NCI-H1417 treated with DMSO at 0.1 percent for 48 hours (cell line): ENCODE measurements at places on chromosomes 5 and 9.

DNA sequence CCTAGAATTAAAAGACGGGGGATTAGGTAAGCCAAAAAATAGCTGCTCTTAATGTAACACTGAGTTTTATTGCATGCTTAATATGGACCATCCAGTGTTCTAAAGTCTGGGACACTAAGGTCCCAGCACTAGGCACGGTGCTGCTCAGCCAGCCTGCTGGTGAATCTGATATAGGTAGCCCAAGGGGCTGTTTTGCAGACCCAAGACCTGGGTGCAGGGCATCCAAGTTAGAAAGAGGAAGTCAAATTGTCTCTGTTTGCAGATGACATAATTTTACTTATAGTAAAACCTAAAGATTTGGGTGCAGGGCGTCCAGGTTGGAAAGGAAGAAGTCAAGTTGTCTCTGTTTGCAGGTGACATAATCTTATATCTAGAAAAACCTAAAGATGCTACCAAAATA, 17.8 kb downstream of the IFNA5 start:
- DNase-seq = no peak

- peak; percentile 59 for DNase-seq
Observed at GRCh38 chr9:133147412-133148198, 16.1 kb downstream of the GBGT1 start.

- no peak for DNase-seq
Observed at GRCh38 chr5:144582066-144582465, 411.4 kb downstream of the KCTD16 start.

DNA sequence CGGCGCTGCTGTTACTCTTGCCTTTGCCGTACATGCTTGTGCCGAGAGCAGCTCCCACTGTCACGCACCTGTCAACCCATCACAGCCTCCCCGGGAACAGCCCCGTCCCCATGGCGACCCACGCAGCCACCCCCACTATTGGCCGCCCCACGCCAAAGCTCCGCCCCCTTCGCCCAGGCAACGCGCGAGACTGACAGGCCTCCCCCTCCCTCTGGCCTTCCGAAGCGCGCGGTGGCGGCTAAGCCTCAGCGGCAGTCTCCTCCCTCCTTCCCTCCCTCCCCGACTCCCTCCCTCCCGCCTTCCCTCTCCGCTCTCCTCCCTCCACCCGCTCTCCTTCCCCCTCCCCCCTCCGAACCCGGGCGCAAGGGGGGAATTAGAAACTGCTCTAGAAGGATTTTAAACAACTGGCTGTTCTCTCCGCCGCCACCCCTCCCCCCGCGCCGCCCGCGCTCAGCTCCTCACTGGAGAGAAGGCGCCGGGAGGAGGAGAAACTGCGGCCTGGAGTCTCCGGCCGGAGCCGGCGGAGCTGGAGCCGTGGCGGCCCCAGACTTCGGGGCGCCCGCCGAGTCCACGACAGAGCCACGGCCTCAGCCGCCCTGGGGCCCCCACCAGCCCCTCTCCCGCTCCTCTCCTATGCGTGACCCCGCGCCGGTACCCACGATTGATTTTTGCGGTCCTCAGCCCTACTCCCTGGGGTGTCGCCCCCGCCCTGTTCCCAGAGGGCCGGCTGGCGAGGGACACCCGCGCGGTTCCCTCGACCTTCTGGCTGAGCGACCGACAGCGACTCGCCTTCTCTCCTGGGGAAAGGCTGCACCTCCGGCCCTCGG, at the start of gene SSBP2:
Gene SSBP2, minus strand, starts transcription at position 89 of the 827 bp plus-strand sequence. Its CDS starts 55 bp downstream, at position 34.
- peak; percentile 98 for DNase-seq

DNA sequence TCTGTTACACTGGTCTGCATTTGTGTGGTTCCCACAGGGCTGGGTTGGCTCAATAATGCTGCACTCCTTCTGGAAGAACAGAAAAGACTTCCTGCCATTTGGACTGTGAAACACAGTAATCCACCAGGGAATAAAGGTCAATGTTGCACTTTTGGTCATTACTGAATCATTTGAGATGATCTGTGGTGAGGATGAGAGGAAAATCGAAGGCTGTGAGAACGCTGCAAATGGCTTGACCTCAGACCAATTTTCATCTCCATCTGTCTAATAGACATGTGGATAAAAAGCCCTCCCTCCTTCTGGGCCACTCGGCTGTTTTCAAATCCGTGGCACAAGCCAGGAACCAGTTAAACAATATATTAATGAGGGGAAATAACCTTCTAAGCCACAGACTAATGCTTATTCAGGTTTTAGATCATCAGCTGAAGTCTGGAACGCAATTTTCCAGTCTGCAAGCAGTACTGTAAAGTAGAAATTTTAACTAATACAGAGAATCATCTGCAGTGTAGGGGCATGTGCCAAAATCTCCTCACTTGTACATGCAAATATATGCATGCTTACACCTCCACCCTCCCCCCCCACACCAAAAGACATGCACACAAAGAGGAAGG, 20.2 kb downstream of the TLE1 start:
- DNase-seq = no peak

DNA sequence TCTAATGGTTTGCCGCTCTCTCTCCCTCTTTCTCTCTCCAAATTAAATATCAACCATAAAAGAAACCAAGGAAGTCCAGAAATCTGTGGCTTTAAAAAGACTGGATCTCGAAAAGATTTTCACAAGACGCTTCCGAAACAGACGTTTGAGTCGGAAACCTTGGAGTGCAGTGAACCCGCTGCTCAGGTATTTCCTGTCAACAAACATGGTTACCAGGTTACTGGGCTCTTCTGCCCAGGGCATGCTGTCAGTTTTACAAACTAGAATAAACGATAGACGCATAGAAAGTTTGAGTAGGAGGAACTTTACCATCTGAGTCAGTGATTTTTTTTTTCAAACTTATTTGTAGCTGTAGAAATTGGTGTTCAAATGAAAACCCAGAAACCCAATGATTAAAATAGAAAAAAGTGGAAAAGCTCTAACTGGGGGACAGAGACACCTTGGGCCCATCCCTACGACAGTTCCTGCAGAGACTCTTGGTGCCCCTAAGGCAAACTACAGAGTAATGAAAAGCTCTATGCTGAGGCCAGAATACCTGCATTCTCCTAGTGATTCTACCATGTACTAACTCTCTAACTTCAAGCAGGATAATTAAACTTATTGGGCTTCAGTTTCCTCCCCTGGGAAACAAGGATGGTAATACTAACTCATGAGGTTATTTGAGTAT, 90.0 kb downstream of the DOCK8 start:
- DNase-seq = no peak

GRCh38 chr5:59711310-59711709, 182.2 kb downstream of the PDE4D start:
- no peak for DNase-seq

DNA sequence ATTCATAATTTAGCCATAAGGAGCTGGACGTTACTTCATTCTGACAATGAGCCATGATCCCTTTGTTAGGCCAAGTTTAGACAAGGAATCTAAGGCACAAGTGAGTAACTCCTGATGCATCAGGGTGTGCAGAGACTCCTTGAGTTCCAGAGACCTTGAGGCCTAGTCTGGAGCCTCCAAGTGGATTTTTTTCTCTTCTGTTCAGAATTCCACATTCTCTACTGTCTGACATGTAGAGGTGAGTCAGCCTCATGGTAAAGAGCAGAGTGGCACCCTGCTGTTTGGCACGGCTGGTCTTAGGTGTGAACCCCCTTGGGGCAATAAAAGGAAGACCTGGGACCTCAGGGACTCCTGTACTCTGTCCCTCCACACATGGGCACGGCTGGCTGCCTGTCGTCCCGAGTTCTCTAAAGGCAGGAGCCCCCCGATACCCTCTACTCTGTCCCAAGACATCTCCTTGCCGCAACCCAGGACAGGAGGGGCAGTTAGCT, 22.0 kb upstream of the TGFBI start:
- DNase-seq = no peak

- DNase-seq = no peak
Observed at GRCh38 chr5:61281686-61282085, 50.4 kb upstream of the ZSWIM6 start.

DNA sequence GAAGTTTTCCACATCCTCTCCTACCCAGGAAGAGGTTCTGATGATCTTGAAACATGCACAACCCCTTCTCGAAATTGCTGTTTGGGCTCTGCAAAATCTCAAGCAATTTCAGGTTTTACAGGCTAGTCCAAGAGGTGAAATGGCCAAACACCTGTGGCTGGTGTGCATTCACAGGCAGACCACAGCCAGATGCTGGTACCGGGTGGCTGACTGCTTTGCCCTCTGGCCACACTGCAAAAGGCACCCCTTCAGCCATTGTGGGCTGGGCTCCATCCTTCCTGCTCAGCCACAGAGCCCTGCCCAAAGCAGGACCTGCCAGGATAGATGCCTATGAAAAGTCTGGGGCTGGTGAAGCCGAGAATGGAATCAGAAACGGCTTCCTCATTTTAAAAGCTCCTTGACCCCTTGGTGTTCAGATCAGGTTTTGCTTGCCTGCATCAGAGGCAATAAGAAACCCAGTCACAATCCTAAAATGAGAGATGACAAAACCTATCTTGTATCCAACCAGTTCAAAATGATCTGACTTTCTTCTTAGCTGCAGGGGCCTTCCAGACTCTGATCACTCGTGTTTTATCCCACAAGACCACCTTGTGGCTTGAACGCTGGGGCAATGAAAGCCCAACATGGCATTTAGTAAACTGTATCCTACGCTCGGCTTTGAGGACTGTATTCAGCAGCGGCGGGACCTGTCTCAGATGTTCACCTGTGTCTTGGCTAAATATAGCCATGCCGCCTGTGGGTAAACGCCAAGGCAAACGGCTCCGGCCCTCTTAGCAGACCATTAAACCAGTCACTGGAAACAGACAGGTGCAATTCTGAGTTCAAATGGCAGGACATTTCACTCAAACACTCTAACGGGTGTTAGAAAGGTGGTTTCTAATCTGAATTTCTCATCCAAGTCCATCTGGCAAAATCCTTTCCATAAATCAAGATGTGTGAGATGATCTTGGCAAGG, 49.6 kb downstream of the EPB41L4B start:
- DNase-seq = no peak

GRCh38 chr9:89903141-89903475, 298.3 kb downstream of the GADD45G start:
- DNase-seq = no peak

GRCh38 chr9:108857572-108857971, 1.8 kb upstream of the ACTL7B start:
- no peak for DNase-seq

DNA sequence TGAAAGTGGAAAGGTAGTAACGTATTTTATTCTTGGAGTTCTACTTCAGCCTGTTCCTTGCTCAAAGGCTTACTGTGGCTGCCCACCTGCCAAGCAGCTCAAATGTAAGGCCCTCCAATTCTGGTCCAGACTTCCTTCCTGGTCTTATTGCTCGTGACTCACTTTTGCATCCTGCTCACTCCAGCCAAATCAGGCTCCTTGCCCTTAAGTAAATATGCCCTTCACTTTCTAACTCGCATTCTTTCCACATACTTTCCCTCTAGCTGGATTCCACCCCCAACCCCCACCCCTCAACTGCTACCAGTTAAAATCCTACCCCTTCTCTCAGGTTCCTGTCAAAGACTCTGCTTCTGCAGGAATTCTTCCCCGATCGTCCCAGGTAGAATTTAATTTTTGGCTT, 96.6 kb downstream of the GALNT10 start:
- DNase-seq = no peak

DNA sequence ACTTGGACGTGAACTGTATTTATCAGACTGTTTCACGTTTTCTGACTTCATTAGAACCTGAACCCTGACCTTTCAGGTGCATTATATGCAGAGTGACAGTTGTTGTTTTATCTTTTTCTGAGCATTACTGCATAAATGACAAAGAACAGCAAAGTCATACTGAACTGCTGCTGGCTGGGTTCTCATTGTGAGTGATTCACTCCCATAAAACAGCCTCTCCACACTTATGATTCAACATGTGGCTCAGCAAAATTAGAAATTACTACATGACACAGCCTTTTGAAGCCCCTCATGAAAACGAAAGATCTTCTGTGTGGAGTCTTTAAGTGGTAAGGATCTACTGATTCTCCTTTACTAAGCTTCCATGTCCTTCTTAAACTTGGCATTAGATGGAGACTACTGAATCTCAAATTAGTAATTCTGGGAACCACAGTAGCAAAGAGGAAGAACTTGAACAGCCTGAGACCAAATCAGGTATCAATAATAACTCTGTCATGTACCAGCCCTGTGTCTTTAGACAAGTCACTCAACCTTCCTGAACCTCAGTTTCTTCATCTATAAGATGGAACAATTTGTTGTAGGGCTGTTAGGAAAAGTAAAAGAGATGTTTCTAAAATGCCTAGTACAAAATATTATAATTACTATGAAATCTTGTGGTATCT, 172.3 kb upstream of the GNA14 start:
- DNase-seq = no peak

DNA sequence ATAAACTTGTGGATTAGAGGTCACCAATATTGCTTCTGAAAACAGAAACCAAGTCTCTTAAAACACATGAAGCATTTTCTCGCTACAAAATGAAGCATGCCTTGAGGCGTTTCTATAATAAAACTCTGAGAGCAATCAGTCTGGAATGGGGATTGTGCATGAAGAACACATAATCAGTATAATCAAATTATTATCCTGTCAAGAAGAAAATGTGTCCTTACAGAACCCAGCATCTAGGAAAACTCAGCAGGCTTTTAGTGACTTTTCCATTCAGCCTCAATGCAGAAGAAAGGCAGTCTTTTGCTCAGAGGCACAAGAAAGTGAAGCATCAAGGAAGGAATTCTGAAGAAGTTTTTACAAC, 121.9 kb downstream of the CDH18 start:
- DNase-seq = no peak

GRCh38 chr5:96093890-96094381, 132.3 kb upstream of the ELL2 start:
- no peak for DNase-seq

GRCh38 chr9:93296889-93297480, 113.0 kb downstream of the WNK2 start:
- DNase-seq = no peak

DNA sequence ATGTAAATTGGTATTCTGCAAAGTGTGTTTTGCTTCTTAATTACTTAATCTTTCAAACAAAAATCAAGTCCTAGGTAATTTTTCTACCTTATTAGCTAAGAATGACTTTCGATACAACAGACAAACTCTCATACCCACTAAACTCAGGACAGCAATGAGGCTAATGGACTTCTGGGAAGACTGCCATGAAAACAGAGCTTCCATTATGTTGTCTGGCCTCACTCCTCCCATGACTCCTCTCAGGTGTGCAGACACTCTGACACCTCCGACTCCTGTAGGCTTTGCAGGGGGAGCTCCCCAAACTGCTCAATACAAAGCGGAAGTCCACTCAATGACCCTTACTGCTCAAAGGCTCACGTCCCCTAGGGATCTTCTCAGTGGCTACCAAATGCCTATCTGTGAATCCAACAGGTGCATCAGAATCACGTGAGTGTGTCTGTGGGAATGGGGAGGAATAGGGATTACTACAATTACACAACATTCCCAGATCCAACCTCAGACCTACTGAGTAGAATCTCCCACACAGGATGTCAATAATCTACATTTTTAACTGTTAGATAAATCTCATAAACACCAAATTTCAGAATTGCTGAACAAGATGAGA, 289.9 kb downstream of the RAB3C start:
- DNase-seq = no peak
